D341Med (cell line): ENCODE measurements at places on chromosomes 1 and 21.

DNA sequence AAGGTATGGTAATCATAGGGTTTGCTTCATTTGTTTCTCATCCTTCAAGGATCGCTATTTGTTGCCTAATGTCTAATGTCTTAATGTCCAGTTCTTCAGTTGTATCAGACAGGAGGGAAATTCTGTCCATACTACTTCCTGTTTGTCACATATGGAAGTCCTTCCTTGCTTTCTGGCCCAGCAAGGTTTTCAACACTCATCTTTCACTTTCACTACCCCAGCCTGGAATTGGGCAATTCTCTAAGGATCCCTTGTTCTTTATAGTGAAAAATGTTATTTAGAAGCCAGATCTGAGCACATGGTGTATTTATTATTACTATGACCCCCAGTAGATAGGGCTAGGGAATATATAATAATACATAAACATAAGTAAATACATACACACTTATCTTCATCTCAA is 50.6 kb upstream of the SLC35A3 start:
- no peak for DNase-seq

DNA sequence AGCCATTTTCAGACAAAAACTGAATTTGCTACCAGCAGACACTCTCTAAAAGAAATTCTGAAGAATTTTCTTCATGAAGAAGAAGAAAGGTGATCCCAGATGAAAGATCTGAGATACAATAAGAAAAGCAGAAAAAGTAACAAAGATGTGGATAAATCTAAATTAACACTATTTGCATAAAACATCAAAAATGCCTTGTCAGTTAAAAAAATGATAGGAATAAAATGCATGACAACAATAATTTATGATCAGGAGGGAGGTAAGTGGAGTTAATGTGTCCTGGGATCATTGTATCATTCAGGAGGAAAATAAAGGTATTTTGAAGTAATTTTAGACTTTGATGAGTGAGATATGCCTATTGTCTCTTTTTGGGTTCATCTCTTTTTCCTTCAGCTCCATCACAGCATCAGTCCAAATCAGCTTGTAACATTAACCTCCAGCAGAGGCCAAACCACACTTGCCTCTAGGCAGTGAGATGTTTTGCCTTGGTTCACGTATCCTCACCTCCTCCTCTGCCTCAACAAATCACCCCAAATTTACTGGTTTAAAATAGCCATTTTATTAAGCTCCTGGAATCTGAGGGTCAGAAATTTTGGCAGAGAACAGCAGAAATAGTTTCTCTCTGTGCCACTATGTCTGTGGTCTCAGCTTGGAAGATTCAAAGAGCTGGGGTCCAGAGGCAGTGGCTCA is 76.9 kb upstream of the HIVEP3 start:
- no peak for DNase-seq

- no peak for DNase-seq
These were observed 1.5 kb downstream of the ENAH start for GRCh38 chr1:225651376-225651871.

DNA sequence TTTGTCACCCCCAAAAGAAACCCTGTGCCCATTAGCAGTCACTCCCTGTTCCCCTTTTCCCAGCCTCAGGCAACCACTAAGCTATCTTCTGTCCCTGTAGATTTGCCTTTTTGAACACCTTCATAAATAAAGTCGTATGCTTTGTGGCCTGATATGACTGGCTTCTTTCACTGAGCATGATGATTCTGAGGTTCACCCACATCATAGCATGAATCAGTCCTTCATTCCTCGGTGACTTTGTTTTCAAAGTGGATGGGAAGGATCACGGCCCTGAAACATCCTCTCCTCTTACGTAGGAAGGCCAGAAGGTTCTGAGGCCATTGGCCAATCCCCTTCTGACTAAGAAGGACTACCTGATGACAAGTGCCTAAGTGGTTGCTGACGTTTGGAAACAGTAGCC is 39.1 kb downstream of the NIPAL3 start:
- DNase-seq = no peak

- no peak for DNase-seq
These were observed 18.9 kb upstream of the BATF3 start for GRCh38 chr1:212718499-212718898.

DNA sequence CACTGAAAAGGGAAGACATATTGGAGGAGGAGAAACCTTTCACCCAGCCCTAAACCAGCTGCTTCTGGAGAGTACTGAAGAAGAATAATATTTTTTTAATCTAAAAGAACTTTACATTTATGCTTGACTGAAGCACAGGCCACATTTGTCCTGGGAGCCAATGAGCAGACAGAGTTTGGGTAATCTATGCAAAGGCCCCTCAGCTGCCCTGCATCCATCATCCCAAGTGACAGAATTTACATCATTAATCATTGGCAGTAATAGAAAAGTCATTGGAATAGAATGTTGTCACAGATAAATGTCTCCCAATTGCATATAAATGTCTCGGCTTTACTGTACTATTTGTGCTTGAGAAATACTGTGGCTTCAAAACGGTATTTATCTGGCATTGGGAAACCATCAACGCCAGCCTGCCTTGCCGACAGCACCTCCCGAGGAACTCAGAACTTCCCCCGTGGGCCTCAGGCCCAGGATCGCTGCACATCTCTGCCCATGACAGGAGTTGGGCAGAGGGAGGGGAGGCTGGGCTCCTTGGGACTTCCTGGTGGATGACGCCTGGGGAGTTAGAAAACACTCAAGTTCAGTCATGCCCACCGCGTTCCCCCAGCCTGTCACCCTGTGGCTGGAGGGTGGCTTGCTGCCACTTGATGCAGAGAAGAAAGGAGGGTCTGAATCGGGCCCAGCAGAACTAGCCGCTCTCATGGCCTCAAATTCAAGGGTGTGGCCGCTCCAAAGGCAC is 133.1 kb downstream of the CAMTA1 start:
- no peak for DNase-seq

- DNase-seq = peak; percentile 16
These were observed 51.3 kb downstream of the CAPN9 start for GRCh38 chr1:230798491-230798890.

DNA sequence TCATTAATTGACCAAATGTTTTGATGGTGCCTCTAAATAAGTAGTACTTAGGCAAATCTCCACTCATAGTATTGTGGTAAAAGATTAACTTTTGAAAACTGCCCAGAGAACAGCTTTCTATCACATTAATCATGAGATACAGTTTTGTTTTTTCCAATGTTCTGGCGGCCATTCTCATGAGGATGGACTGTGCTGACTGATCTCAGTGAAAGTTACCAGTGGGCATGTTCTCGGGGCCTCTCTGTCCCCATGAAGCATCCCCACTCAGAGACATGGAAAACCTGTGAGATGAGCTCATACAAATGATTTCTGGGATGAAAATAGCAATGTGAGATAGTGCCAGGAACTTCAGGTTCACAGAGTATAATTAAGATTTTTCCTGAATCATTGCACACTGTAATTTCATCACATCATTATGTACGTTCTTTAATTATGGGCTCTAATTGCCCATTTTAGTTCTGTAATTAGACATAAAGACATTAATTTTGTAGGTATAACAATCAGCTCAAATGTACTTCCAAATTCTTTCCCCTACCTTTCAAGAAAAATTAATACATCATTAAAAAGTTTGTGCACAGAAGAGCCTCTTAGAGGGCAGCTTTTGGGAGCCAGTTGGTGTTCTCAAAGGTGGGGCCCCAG is 40.5 kb downstream of the DDR2 start:
- no peak for DNase-seq

GRCh38 chr1:236869911-236870310 is 74.8 kb downstream of the MTR start:
- no peak for DNase-seq

DNA sequence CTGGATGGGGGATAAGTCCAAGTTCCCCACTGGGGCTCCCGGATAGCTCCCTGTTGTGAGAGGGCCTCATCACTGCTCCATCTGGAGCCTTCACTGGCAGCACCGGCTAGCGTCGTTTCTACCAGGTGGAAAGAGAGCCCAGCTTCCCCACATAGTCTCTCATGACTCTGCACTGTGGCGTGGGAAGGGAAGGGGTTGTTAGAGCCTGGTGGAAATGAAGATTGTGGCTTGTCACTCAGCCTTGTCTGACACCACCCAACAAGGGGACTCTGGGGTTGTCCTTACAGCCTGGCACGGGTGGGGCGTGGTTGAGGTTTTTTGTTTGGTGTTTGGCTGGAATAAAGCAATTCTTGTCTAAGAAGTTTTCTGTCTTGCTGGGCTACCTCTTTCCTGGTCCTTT is 94.6 kb downstream of the ADARB1 start:
- no peak for DNase-seq

DNA sequence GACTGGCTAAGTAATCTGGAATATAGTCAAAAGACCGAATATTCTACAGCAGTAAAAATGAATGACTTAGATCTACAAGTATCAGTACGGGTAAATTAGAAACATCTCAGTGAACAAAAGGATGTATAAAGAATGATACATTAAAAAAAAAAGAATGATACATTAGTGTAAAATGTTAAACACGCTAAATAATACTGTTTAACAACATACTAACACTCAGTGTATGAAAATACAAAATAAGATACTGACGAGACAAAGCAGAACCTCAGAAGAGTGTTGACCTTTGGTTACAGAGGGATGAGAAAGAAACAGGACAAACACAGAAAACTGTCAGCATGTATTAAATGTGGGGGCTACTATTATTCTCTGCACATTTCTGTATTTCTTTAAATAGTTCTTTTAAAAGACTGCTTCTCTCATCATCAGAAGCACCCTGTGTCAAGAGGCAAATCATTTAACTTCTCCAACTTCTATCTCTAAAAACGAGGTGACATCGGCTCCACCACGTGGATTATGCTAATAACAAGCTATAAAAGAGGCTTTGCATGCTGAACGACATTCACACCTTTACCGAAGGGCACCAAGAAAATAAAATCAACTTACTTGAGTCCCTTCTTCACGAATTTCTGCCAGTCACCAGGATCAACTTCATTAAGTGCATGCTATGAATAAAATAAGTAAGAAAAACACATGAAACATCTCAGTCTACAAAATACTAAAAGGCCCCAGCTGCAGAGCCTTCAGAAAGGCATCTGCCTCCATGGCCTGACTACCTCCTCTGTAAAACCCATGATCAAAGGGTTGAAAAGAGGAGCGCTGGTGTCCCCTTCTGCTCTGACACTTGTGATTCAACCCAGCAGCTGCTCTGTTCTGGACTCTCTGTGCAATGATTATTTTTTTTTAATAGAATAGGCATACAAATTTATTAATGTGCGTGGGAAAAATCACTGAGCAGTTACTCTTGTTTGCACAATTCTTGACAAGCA is 42.5 kb downstream of the MRAP start:
- no peak for DNase-seq

- DNase-seq = peak; percentile 6
These were observed 11.3 kb downstream of the SPATC1L start for GRCh38 chr21:46172863-46173528.

DNA sequence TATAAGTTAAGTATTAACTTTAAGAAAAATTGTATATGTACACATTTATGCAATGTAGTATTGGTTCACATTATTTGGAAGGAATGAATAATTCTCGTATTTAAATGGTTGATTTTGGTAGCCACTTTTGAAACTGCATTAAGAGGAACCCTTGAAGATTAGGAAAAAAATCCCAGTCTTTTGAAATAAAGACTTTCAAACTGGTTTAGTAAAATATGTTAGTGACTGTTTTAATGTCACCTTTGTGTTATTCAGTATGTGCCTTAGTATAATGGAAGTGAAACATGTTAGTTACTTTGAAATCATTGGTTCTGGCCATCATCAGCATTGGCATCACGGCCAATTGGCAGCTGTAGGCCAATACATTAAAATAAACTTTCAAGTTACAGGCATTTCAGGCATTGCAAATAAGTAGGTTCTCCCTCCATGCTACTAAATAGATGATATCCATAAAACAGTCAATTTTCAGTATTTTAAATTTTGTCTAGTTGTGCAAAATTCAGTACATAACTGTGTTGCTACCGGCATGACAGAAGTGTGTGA is 4.4 kb downstream of the MIER1 start:
- DNase-seq = no peak

- DNase-seq = no peak
These were observed 149.1 kb upstream of the USP24 start for GRCh38 chr1:55364216-55364615.

- DNase-seq = no peak
These were observed 102.9 kb downstream of the ACTL8 start for GRCh38 chr1:17857996-17858395.

DNA sequence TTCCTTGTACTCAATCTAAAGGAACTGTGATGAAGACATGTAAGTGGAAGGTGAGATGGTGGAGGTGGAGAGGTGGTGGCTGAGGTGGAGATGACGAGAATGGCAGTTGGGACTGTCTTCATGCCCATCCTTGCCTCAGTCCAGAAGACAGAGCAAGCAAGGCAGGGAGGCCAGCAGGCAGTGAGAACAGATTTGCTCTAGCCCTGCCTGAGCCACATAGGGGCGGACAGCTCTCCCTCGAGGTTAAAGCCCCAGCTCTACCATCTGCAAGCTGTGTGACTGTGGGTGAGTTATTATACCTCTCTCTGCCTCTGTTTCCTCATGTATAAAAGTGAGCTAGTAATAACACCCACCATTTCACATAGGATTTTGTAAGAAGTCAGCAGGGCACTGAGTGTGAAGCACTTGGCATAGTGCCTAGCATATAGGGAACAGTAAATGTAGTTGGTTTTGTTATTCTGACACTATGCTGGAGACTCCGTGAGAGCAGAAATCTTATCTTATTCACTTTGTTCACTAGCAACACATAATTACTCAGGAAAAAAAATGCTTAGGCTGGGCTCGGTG is 4.8 kb upstream of the FAM110D start:
- no peak for DNase-seq

DNA sequence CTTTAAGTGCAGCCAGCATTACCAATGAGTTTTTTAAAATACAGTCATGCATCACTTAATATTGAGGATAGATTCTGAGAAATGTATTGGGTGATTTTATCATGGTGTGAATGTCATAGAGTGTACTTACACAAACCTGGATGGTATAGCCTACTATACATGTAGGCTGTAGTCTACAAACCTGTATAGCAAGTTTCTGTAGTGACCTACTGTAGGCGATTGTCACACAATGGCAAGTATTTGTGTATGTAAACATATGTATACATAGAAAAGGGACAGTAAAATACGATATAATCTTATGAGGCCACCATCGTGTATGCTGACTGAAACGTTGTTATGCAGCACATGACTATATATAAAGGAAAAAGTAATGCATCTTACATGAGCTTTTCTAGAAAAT is 48.2 kb downstream of the RPE65 start:
- DNase-seq = no peak

- DNase-seq = no peak
These were observed 97.5 kb upstream of the EDN2 start for GRCh38 chr1:41582004-41582325.

DNA sequence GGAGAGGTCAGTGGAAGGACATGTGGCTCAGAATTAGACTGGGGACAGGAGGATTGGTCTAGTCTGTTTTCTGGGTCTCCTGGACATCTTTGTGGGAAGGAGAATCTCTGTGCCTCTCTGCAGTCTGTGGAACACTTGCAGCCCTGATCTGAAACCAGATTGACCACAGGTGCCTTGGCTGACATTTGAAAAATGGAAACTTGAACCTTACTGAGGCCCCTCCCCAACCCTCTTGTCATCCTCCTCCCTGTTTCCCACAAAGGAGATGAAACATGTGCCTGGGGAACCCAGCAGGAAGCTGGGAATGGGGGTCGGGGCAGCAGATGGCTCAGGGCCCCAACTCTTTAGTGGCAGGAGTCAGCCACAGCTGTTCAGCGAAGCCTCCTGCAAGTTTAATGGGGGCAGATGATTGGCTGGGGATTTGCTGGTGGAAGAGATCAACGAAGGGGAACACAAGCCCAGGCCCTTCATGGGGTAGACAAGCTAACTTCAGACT is 18.1 kb downstream of the VASH2 start:
- no peak for DNase-seq
